Fibroblast of upper back skin (primary cell): ENCODE measurements at places on chromosomes 2 and 18.

DNA sequence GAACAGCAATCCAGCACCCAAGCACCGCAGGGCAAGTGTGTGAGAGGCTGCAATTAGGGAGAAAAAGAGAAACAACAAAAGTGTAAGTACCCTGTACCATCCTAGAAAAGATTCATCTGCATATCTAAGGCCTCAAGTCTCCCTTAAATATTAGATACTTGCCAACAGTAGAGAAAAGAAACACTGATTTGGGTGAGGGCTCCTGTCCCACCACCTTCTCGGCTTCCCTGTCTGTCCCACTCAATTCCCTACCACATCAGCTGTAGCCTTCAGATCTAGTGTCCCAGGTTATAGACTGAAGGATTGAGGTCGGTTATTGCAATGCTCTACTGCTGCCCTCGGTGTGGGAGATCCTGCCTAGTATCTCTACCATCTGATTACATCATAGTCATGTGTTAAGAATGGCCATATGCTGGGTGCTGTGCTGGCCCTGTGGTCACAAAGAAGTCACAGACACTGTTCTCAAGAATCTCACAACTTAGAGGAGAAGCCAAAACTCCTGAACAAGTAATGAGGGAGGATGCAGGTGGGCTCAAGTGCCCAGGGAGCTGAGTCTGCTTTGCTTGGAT lies 2.5 kb downstream of the RAX start:
- no peak for DNase-seq

DNA sequence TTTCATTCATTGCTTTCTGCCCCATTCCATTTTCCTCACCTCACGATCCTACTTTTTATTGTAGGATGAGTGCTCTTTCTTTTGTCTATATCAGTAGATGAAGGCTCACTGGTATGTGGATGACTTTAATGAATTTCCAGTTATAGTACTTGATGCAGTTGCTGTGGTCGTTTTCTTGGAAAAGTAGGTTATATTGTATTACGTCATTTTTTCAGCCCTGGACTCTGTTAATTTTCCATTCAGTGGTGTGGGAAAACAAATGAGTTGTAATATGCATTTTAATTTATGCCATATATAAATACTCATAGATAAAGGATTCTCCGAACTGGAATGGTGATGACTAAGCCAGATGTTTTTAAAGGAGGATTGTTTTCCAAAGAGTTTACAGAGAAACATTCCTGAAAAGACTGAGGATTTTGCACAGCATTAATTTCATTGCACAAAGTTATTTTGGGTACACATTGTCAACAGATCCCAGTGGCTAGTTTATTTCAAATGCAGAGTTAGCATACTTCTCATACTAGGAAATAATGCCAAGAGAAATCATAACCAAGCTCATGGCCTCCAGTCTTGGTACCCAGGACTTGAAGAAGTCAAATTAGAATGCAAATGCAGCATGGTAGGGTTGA lies 189.7 kb downstream of the PAX3 start:
- DNase-seq: no peak

- DNase-seq: peak; percentile 15
These were observed 6.7 kb upstream of the COMMD1 start for GRCh38 chr2:61898810-61899209.

GRCh38 chr18:13382366-13382953 lies 163.9 kb downstream of the LDLRAD4 start:
- DNase-seq: peak; percentile 55

DNA sequence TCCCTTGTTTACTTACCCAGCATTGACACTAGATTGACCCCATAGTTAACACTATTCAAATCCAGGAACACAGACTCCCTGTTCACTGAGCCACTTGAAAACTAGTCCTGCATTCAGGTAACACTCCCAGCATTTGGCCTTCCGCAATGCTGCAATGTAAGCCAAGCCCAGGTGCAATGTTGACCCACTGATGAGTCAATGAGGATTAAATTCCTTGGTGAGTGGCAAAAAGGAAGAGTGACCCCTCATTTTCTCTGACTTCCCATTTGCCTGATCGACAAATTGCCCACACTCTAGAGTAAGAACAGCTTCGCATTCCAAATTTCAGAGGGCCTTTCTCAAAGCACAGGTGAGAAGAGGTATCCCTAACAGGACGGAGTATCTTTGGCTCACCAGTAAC lies 251.9 kb downstream of the FBXO15 start:
- DNase-seq: no peak

DNA sequence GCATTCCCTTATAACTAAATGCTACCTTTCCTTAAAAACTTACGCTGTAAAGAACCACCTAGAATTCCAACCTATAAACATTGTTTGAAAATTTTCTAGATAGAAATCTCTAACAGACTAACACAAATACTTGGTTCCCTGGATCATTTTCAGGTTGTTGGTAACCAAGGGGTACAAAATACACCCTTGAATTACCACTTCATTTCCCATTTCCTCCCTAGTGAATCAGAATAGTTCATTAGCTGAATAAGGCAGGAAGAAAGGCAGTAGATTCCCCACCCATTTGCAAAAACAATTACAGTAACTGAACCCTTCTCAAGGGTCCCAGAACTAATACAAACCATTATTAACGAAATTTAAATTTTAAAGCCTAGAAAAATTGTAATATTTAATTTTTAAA lies 5.5 kb downstream of the MEX3C start:
- no peak for DNase-seq
